ENCODE measurements at places on chromosomes 5 and 9.

GRCh38 chr5:73950912-73951430, 325.0 kb downstream of the ARHGEF28 start:
- no peak for DNase-seq

DNA sequence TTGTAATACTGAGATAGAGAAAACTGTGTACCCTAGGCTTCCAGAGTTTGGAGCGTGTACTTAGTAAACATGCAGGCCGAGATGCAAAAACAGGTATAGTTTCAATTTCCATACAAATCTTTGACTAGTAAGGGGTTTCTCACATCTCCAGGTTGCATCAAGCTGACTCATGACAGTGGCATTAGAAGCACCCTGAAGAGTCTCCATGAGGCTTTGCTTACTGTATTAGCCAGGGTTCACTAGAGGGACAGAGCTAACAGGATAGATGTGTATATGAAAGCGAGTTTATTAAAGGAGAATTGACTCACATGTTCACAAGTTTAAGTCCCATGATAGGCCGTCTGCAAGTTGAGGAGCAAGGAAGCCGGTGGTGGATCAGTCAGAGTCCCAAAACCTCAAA, 275.3 kb upstream of the CDH6 start:
- peak; percentile 47 for DNase-seq

DNA sequence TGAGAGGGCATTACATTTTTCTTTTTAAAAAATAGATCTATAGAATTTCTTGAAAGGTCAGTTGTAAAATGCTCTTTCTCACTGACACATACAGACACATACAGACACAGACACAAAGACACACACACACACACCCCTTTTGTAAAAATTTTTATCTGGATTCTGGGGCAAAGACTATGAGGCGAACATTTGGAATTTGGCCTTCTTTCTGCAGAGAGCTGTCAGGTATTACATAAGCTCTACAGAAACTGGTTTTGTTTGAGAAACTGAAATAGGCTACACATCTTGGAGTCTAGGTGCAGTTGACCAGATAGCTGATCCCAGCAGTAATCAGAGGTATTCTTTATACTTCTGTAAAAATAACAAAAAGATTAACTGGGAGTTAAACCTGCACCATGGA, 315.9 kb upstream of the RPS23 start:
- DNase-seq: peak; percentile 44

- DNase-seq: no peak
These were observed 7.5 kb downstream of the RNF44 start for GRCh38 chr5:176529741-176530141.

DNA sequence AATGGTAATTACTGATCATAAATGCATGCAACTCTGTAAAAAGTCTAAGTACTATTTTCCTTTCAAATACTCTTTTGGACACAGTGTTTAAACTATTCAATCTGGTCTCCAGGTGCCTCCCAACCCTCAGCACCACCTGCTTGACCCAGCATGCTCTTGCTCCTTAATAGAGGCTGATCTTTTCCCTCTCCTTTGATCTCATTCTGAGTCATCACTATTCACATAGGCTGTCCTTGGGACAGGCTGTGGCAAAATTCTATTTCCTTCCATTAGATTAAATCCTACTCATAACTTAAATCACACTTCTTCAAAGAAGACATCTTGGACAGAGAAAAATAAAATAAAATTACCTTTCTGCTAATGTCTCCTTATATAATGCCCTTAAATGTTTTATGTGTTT, 199.4 kb upstream of the ST8SIA4 start:
- DNase-seq: no peak

DNA sequence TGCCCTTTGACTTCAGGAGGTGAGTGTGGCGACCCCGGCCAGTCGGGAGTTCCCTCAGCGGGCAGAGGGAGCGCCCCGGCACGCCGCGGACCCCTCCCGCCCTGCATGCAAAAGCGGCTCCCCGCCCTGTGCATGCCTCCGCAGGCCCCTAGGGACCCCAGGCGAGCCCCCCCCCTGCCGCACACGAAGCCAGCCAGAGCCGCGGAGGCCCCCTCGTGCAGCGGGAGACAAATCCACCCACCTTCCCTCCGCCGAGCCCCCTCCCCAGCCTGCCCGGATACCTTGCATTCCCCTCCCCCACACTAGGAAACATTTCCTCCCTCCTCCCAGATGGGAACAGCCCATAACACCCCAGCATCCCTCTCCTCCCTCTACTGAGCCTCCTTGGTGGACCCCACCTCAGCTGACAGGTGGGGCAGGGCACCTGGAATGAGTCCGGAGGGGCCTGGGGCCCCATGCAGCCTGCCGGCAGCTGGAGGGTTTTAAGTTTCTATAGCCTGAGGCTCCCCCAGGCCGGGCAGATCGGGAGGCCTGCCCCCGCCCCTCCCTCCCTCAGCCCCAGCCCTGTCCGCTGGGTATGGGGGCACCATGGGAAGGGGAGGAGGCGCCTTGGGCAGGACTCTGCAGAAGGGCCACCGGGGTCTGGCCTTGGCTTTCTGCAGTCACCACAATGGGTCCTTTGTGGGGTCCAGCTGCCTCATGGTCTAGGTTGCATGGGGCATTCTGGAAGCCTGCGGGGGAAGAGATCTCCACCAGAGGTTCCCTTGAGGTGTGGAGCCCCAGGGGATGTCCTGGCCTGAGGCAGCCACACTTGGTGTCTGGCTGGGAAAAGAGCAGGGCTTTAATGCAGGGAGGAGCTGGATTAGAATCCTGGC, 601 bp downstream of the ERGIC1 start:
- DNase-seq: no peak

- DNase-seq: peak; percentile 78
These were observed 153.5 kb downstream of the PRELID2 start for GRCh38 chr5:145681686-145682085.

GRCh38 chr5:128538250-128539037, 399 bp upstream of the FBN2 start:
- peak; percentile 67 for DNase-seq

DNA sequence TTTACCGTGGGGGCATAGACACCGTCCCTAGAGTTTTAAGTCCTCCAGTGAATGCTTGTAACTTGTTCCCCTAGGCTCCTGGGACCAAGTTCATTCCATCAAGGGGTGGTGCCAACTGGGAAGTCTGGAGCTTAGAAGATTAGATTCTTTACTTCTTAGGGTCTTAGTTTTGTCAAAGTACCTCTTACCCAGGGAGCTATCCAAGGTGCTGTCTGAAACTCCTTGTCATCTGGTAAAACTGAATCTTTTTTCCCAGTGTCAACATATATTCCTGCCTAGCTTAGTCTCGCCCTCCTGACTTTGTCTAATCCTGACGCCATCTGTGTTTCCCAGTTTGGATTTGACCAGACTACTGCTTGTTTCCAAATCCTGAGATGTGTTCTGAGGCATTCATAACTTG, 41.6 kb downstream of the MAMDC2 start:
- DNase-seq: peak; percentile 64

DNA sequence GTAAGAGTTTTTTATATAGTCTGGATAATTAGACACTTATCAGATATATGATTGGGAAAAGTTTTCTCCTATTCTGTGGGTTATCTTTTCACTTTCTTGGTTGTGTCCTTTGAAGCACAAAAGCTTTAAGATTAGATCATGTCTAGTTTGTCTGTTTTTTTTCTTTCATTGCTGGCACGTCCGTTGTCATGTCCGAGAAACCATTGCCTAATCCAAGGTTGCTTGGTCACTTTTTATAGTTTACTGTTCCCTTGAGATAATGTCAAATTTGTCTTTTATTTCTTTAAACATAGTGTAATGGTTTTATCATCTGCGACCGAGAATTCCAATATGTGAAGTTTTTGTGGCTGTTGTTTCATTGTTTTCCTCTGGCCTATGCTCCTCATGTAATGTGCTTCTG, 28.8 kb downstream of the GARNL3 start:
- no peak for DNase-seq

DNA sequence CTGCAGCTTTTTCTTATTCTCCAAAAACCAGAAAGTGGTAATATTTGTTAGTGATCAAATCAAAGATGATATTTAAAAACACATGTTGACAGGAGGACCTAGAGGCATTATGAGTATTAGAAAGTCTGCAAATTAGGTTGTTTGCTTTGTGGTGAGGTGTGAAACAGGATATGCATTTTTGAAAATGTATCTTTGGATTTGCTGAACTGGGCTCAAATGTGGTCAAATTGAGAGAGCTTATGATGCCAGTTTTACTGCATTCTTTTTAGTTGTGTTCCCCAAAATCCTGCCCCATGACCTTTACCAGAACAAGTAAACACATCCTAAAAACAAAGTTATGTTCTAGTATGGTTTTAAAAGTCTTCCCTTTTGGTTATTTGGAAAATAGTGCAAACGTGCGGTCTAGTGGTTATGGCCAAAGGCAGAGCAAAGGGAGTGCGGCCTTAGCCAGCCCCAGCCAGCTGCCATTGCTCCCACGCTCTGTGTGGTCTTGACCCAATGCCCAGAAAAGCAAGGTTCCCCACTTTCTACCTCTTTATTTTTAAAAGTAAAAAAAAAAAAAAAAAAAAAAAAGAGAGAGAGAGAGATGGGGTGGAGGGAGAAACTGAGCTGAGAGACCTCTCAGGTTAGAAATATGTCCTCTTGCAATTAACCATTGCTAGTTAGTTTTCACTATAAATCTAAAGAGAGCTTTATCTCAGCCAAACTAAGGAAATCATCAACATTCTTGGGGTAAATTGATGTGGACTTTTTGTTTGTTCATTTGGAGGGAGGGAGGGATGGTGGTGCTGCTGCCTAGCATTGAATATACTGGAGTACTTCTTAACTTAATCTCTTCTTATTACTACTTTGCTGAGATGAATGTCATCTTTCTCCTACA, 176.6 kb downstream of the ARHGAP26 start:
- no peak for DNase-seq

- peak; percentile 64 for DNase-seq
These were observed 960 bp downstream of the NR2F1 start for GRCh38 chr5:93583768-93584595.

GRCh38 chr5:137361280-137361679, 137.8 kb downstream of the SPOCK1 start:
- peak; percentile 32 for DNase-seq

GRCh38 chr5:113061846-113062780, 85.5 kb downstream of the DCP2 start:
- peak; percentile 79 for DNase-seq

DNA sequence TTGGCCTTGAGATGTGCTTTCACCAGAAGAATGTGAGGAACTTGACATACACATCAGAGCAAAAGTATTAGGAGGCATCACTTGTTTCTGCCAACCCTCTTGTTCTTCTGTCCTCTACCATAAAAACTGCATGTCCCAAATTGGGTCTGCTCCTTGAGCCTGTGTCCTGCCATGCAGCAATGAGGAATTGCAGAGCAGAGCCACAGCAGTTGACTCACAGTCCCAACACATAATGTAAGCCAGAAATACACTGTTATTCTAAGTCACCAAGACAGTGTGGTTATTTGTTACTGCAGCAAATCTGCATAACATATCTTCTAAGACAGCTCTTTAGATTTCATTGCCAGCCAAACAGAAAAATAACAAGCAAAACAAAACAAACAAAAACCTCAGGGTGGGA, 598.2 kb downstream of the PRELID2 start:
- no peak for DNase-seq

- peak; percentile 58 for DNase-seq
These were observed 52.4 kb downstream of the FANCC start for GRCh38 chr9:95264954-95265615.

DNA sequence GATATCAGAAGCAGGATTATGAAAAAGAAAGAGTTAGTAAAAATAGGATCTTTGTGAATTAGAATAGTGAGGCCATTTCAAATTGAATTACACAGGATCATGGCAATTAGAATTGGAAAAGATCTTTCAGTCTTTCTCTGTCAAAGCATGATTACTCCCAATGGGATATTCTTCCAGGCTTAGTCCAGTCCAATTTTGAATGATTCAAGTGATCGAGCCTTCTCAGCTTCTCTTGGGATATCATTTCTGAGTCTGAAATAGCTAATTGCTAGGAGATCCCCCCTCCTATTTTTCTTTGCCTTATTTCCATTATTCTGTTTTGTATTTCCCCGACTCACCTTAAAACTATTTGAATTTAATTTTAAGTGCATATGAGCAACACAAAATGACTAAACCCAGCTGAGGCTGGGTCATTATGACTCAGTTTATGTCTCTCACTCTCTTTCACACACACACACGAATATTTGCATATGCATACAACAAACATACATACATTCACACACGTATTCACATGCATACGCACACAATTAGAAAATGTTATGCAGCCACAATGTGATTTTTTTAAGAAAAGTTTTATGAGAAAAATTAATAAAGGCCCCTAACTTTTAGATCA, 34.8 kb upstream of the EFNA5 start:
- DNase-seq: peak; percentile 39

DNA sequence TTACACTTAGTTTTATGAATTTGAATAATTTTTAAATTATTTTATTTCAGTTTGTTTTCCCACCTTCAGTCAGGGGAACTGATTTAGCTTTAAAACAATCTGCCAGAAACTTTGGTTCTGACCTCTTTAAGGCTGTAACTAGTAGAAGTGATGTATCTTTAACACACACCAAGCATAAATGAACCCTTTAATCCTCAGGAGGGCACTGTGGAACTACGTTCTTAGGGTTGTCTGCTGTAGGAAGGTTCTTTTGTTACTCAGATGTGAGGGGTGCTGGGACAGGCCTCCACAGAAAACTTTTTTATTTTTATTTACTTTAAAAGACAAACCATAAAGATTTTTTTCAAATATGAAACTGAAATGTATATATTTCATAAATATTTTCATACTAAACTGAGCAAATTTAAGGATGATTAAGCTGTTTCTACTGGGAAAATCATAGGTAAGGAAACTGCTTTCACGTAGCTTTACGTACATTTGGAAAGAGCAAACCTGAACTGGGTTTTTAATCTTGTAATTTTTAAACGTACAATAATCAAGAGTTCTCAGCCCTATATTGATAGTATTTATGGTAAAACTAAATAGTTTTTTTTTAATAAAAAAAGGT, 5.3 kb downstream of the KLF4 start:
- DNase-seq: peak; percentile 80

DNA sequence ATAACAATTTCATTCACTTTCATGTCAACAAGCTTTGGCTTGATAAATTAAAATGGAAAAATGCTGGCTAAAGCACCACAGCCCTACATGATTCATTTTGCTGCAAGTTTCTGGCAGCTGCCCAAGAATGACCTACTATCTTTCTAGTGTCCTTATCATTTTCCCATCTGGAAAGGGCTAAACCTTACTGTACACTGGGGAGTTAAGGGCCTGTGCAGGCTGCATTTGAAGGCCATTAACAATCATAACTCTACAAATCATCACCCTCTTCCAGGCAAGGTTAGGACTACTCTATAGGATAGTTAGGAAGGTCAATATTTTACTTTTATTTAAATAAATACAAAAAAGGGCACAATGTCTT, 579.7 kb upstream of the ZNF608 start:
- DNase-seq: peak; percentile 92
